ENCODE measurements at places on chromosomes 13 and 19. TPM values are rescaled to one million over a fixed set of nuclear protein-coding genes. Genes with fewer than 3 reads are reported as not detected.

The CBY2 gene
- polyA plus RNA-seq = not detected

The CTXN1 gene
- polyA plus RNA-seq = 2.7 TPM

The OR7C1 gene
- polyA plus RNA-seq = 0.15 TPM

The UBAC2 gene
- polyA plus RNA-seq = 88.4 TPM

The TNFSF13B gene
- polyA plus RNA-seq = 2.2 TPM

The PSPN gene
- polyA plus RNA-seq = 1.2 TPM

The KLHL1 gene
- polyA plus RNA-seq = not detected

The F10 gene
- 12.6 TPM for polyA plus RNA-seq

DNA sequence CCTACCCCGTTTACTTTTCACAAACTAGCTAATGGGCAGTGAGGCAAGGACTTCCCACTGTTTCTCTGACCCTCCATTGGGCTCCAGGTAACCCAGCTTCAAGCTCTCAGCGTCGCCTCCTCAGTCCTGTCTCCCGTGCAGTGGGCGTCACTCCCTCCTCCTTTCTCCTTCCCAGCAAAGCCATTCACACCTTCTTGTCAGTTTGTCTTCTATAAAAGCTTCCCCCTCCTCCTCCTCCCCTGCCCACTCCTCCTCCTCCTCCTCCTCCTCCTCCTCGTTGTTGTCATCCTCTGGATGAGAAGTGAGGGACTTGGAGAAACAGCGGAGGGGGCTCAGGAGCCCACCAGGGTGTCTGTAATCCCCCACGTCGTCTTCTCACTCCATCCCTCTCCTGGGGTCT lies 1.7 kb upstream of the GALP start:
- no peak for DNase-seq

- no peak for DNase-seq
Measured at GRCh38 chr19:51034704-51035103, at the start of gene KLK12. KLK12 (minus strand) TSS chr19:51035002; CDS start chr19:51034621, 381 bp downstream.

- DNase-seq = no peak
Measured at GRCh38 chr19:1953441-1954094, 12.6 kb downstream of the CSNK1G2 start.

DNA sequence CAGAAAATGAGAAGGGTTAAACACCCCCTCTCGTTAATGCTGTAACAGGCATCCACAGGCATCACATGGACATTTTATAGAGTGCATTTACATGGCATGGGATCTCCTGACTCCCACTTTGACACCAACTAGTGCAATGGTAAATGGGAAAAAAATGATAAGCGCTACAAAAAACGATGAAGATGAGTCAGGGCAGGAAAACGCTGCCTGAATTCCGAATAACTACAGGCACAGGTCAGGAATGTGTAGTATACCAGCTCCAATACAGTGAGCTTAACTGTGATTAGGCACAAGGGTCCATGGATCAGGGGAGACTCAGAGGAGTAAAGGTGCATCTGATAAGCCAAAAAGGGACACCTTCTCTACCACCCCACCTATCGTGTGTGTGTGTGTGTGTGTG lies 223.6 kb downstream of the FOXO1 start:
- DNase-seq = no peak

- no peak for DNase-seq
Measured at GRCh38 chr19:55907286-55907685, 24.9 kb downstream of the NLRP13 start.

- DNase-seq = no peak
Measured at GRCh38 chr13:41058295-41059070, 2.8 kb upstream of the WBP4 start.

- DNase-seq = peak; percentile 87
Measured at GRCh38 chr13:76885203-76886004, 801 bp downstream of the KCTD12 start.

GRCh38 chr13:78139765-78140164 lies 221.1 kb upstream of the EDNRB start:
- no peak for DNase-seq

DNA sequence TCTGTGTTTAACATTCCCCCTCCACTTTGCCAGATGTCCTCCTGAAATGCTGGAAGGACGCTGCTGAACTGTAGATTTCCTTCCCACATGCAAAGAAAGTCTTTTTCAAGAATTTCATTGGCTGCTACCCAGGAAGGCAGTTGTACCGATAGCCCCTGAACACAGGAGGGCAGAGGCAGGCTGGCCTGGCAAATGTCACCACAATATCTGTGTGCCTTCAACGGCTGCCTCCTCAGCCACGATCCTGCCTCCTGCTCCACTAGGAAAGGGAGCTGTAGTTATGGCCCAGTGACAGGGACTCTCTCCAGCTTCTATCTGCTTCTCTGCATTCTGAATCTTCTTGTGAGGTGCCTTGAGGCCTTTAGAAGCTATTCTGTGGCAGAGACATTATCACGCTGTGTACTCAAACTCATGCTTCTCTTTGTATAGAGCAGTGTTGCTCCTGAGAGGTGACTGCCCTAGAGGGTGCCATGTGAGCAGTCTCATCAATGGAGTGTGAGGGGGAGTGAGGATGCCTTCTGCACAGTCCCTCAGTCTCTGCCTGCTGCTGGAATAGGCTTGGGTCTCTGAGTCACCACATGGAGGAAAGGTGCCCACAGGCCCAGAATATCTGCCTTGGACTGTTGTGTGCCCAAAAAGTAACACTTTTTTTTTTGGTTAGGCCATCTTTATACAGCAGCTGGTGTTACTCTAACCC lies 279.8 kb downstream of the DNAJC15 start:
- DNase-seq = peak; percentile 95

GRCh38 chr19:50708179-50708879 lies 11.3 kb downstream of the SHANK1 start:
- DNase-seq = no peak

DNA sequence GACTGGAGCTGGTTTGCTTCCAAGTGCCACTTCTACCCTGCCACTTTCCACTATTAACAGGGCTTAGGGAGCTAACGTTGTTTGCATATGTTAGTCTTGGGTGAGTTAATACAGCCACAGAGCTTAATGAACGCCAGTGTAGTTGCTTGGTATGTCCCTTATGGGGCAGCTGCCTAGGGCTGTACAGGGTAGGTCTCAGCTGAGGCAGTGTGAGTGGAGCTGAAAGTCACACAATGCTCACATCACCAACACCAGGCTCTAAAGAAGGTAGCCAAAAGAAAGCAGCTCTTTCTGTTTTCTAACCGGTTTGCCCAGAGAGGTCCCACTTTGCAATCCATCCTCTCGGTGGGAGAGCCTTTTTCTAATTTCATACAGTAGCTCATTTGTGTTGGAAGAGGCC lies 186.2 kb downstream of the RGCC start:
- no peak for DNase-seq

- no peak for DNase-seq
Measured at GRCh38 chr13:98648686-98649085, 71.8 kb upstream of the STK24 start.

- DNase-seq = no peak
Measured at GRCh38 chr13:101185606-101186005, 230.7 kb downstream of the NALCN start.

DNA sequence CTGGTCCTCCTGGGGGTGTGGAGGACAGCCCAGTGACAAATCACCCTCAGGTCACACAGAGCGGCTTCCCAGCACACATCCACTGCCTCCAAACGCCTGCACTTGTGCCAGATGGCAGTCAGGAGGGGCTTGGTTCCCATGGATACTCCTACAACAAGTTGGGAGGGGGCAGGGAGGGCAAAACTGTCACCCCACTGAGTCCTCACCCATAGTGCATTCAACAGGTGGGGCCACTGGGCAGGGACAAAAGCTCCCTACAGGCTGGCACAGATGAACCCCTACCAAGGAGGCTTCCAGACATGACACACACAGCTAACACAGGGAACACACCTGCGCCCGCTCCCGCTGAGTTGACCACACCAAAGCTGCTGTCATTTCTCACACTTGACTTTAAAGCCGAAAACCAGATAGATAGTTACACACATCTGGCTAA lies 120.5 kb downstream of the STK24 start:
- no peak for DNase-seq

DNA sequence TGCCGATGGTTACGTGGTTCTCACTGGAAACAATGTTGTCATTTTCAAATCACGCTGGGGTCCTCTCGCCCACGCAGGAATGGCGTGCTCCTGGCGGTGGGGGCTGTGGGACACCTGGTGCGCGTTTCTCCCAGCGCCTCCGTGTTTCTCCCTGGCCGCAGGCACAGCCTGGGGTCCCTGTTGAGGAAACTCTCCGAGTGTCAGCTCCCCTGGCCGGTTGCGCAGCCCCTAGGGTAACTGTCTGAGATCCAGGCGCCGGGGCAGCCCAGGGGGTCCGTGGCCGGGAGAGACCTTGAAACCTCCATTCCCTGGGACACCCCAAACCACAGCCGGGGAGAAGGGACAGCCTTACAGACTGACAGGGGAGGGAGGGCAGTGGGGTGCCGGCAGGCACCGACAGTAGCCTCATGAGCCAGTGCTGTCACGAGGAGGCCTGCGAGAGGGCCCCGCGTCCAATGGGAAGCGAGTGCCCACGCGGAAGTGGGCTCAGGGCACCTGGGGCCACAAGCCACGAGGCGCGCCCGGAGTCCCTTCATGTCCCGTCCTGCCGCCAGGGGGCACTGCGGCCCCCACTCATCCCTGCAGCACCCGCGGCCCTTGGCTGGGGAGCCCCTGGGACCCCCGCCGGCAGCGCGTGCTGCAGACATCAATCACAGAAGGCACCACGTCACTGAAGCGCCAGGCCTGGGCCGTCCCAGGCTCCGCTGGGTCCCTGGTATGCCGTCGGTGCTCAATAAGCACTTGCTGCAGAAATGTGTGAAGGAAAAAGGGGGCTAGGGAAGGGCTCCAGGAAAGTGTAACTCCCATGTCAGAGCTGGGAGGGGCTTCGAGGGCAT lies 9.5 kb downstream of the ADAMTSL5 start:
- DNase-seq = peak; percentile 36

DNA sequence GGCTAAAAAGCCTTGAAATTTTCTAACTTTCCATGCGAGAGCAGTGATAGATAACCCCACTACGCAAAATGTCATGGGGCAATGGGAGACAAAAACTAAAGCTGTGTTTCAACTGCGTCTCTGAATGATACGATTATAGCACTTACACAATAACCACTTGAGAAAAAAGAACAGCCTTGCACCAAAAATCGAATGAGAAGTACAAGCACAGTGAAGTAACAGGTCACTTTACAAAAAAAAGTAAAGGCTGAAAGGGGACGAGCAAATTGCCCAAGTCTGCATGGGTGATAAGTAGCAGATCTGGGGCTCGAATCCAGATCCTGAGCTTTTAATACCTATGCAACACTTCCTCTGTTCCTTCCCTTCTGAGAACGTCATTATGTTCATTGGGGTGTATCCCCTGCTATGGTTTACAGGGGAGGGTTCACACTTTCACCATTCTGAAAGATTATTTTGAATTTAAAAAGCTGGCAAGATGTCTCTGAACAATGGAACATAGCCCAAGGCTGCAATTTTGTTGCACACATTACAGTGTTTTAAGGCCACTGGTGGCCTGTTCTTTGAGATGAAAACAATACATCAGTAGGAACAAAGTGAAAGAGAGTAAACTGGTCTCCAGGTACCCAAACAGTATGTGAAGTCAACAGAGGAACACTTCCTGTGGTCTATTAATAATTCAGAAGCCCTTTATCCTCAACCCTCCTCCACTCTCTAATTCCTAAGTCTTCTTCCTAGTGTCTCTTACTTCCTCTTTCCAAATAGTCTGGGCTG lies 3.2 kb downstream of the CPB2 start:
- DNase-seq = peak; percentile 11

- no peak for DNase-seq
Measured at GRCh38 chr19:28332351-28332750, 880.6 kb downstream of the UQCRFS1 start.

DNA sequence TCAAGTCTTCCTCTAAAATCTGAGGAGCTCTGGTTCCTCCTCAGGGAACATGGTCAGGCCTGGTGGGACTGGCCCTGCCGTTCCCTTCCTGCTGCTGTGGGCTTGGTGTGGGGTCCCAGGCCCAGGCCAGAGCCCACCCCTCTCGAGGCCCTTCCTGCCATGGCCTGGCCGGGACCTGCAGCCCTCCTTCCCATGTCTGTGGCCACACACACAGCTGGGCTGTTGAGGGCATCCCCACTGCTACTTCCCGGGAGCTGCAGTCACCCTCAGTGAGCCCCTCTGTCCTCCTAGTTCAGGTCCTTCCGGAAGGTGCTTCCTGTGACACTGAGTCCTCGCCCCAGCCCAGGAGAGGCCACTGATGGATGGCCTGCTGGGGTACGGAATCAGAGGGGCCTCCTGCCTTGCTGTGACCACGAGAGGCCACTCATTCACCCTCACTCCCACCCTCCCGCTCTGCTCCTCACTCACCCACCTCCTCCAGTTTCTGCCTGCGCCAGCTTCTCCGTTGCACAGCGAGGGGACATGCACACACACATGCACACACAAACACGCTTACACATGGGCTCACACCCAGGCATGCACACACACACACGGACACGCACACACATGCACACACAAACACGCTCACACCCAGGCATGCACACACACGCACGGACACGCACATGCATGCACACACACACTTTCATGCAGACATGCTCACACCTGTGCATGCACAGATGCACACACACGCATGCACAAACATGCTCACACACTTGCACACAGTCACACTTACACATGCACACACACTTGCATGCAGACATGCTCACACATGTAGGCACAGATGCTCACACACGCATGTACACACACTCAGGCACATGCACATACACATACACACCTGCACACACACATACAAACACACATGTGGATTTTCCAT lies 7.3 kb upstream of the MCF2L start:
- no peak for DNase-seq

DNA sequence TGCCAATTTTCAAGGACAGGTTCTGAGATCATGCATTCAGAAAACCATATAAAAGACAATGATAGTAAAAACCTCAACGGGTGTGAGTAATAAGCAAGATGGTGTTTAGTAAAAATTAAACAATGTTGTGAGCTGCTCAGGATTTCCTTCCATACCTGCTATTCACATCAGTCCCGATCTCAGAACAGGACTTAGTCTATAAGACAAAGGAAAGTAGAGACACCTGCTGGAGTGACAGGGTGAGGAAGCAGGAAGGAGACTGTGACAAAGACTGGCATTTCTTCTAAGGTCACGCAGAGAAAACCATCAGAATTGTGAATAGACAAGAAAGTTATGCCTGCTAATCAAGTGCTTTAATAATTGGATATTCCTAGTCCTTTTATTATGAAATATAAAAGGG lies 648.0 kb downstream of the DACH1 start:
- DNase-seq = peak; percentile 40

DNA sequence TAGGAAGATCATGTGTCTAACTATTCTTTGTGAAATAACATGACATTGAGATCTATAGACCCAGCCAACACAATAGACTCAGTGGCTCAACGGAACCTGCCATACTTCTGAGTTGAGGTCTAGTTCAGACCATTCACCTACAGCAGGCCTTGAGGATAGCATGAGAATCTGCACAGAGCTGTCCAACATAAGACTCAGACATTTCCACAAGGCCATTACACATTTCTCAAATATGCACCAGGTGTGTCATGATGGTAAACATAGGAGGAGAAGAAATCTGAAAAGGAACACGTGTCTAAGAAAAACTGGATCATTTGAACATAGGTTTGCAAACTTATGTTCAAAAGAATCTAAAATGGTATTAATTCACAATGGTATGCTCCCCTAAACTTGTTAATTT lies 421.4 kb downstream of the SLITRK6 start:
- DNase-seq = no peak
